ENCODE measurements at places on chromosomes 4 and X.

GRCh38 chr4:8176547-8177399 is 18.2 kb upstream of the ABLIM2 start:
- DNase-seq: peak; percentile 34

DNA sequence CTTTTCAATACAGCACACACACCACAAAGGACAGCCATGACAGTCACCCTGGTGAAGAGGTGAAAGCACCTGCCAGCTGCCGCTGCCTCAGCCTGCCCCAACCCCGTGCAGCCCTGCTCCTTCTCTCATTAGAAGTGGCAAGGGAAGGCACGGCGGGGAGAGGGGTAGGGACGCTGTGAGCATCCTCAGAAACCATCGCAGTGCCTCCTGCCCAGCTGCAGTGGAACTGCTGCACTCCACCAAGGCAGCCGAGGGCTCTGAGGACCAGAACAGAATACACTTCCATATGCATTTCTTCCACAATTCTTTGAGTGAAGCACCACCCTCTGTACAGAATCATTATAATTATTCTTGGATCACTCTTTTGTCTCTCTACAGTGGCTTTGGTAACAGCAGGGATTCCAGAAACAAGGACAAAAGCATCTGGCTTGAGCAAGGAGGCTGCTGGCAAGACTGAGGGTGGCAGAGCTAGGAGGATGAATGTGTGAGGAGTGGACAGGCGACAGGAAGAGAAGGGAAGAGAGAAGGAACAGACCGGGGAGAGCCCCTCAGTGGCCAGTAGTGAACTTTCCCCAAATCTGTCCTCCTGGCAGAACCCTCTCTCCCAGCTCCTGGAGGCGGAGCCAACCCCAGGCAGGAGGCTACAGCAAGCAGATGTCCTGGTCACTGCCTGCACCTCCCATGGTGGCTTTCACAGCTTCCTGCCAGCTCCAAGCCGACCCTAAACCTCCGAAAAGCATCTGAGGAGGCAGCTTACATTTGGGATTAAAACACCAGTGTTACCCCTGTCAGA is 73.2 kb downstream of the MTNR1A start:
- no peak for DNase-seq

DNA sequence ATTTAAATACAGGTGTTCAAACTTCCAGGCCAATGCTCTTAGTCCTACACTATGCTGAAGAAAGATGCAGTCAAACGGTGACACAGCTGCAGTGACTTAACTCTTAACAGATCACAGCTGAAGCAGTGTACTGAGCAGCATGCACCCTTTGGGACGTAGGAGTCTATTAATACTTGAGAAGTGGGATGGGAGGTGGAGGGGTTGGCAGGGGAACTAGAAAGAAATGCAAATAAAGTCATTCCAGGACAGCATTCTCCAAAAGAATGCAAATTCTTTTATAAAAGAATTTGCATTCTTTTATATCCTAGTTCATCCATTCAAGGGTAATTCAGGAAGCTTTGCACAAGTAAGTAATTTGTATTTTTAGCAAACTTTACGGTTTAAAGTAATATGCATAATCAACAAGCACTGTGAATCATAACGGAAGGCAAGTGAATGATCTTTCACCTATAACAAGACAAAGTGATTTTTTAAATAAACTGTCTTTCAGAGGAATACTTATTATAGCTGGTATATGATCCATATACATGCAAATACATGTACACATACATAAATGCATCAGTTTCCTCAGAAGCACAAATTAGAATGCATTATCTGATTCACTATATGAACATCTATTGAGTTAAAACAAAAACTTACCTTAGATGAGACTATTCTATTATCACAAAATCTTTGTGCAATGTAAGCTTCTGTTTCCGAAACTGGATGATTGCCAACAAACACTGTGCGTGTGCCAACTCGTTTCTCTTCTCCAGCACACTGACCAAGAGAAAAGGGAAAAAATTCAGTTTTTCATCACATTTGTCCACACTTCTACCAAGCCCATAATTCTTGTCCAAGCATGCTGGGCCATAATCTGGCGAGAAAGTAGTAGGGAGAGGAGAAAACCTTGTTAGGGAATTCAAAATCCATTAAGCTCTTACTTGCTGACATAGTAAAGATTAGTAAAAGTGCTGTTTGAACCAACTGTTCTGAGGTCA is 106.5 kb downstream of the ATP11C start:
- DNase-seq: no peak

GRCh38 chr4:185217408-185217975 is 8.1 kb downstream of the SNX25 start:
- DNase-seq: no peak

DNA sequence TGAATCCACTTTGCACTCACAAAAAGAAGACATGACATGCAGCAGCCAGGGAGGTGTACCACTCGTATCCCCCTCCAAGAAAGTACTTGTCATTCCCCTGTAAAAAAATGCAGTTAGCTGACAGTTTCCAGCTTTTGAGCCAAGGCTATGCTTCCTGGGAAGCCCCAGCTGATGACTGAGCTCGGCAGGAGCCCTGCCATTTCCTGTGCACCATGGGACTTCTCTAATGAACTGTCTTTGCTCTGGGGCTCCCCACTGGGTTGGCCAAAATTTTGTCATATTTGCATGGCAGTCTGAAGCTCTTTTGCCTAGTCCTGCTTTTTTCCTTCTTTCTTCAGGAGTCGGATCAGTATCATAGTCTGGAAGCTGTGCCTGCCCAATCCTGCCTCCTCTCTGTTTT is 104.5 kb upstream of the MAOA start:
- DNase-seq: peak; percentile 0

DNA sequence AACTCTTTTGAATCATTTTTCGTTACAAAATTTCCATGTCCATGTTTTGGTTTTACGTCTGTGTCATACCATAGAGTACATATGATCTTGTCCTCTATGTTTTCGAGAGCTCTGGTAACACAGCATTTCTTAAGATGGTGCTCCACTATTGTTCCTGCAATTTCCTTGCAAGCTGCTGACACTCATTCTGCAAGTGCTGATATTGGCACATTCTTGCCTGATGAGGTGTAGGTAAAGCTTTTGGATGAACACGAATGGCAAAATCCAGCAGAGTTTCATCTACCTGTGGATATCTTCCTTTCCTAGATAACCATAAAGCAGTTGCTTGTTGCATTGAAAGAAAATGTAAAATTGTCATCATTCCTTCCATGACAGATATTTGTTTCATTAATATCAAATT is 41.3 kb downstream of the MAGEB17 start:
- DNase-seq: peak; percentile 1

DNA sequence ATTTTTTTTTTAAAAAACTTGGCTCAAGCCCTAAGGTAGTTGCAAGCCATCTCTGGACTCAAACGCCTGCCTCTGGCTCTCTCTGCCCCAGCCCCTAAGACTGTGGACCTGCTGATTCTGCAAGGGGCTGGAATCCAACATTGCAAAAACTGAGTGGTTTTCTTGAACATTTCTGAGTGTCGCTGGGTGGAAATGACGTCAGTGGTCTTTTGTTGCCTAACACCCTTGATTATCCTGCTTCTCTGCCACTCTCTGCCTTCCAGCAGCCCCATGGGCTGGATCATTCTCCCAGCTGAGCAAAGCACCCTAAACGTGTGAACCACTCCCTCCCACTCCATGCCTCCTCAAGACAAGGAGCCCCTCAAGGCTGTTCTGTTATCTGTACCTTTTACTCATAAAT is 16.6 kb downstream of the BST1 start:
- DNase-seq: no peak

DNA sequence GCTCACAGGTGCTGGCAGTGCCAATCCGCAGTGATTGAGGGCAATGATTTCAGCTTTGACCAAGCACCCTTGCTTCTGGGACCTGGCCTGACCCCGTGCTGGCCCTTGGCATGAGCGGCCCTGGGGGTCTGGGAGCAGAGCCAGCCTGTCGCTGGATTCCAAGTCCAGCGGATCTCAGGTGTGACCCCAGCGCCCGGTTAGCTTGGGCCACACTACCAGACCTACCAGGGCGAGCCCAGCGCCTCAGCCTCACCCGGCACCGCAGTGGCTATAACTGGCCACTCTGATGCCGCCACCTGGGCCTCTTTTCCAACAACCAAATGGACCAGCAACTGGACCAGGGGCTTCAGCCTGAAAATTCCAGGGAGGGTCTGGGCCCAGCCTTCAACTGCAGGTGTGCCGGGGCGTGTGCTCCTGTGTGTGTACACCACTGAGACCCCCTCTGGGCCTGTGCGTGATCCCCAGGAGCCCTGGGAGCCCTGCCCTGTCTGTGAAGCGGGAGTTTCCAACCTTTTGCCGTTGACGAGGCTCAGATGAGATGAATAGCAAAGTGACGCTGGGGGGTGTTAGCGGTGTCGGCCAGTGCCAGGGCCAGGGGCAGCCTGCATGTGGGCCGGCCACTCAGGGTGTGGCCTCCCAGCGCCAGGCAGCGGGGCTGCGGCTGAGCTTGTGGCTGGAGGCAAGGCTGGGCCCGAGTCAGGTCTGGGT is 658 bp downstream of the SH3TC1 start:
- no peak for DNase-seq

- DNase-seq: peak; percentile 55
Measured at GRCh38 chrX:21985332-21985777, 44.8 kb downstream of the SMS start.

- DNase-seq: no peak
Measured at GRCh38 chr4:57410331-57411052, 300.3 kb upstream of the IGFBP7 start.

- peak; percentile 75 for DNase-seq
Measured at GRCh38 chr4:181971411-181971810, 271.8 kb upstream of the TENM3 start.

DNA sequence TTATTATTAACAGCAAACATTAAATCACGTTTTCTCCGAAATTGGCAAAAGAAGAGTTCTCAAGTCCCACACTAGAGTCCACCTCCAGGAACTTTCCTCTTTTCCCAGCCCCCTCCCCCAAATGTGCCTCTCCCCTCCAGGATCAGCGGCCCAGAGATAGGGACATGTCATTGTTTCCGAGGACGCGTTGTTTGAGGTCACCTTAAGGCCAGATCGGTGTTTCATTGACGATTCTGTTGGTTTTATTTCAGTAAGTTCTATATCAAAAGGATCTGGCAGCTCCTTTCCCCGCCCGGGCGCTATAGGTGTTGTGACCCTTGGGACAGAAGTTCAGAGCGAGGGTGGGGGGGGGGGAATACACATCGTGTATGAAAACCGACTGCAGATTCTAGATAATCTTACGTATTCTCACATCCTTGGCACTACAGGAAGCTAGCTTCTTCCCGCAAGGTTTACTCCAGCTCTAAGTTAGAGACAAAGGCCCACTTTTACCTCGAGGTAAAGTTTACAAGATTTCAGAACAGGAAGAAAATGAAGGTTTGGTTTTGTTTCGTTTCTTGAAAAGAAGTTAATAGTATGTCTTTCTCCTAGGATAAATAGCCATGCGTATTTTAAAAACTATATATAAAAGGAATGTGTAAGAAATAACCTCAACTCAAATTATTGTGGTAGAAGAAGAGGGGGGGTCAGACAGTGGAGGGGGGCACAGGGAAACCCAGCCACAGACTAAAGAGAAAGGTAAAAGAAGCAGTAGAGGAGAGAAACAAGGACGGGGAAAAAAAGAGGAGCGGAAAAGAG is 739 bp upstream of the MSX1 start:
- no peak for DNase-seq

- peak; percentile 68 for DNase-seq
Measured at GRCh38 chr4:5710961-5711478, at the start of gene EVC. Gene EVC (plus strand): TSS chr4:5711201. CDS start chr4:5711381, 180 bp downstream.

- DNase-seq: peak; percentile 10
Measured at GRCh38 chr4:112813790-112814189, 176.8 kb downstream of the LARP7 start.

GRCh38 chr4:100738196-100739165 is 220.7 kb upstream of the EMCN start:
- no peak for DNase-seq

DNA sequence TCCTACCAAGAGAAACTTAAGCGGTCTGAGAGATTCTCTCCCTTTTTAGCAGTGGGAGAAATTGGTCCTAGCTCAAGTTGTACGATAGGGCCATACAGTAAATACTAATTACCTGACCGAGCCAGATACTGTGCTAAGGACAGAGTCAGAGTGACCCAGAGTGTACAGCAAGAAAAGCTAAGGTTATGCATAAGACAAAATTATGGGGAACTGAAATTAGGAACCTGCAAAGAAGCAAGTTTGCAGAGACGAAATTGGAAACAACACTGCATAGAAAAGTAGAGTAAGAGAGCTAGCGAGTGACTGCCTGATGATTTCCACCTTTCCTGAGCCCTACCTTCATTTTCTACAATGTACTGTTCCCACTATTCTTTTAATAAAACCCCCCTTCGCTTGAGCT is 278.1 kb downstream of the NKX6-1 start:
- DNase-seq: no peak

- no peak for DNase-seq
Measured at GRCh38 chrX:2466876-2467656, 33.7 kb downstream of the DHRSX start.

DNA sequence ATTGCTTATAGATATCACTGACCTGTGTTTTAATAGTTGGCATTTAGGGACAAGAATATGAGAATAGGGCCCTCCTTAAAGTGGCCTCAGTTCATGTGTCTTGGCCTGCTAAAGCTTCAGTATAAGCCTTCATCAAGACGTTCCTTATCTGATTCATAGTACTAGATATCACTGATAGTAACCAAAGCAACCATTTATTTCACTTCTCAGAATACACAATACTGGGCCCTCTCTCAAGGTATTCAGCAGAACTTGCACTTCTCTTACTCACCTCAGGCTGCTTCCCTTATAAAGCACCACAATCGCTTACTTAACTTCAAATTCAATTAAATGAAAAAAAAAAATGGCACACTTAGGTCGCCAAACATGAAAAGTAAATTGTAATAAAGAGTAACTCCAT is 259.4 kb upstream of the PCDH7 start:
- no peak for DNase-seq

DNA sequence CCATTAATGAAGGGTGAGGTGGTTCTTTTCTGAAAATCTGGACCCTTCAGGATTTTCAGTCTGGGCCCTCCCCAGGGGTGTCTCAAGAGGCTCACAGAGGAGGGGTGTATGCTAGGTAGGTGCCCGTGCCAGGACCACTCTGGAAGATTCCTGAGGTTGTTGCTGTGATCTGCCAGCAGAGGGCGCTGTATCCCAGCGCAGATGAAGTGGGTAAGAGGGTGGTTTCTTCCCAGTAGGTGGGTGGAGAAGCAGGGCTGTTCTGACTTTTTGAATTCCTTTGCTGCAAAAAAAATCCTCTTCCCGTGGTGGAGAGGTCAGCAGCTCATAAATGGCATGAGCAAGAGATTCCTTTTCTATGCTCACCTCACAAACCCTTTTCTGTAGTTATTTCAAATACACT is 51.1 kb downstream of the SCML1 start:
- DNase-seq: peak; percentile 19

DNA sequence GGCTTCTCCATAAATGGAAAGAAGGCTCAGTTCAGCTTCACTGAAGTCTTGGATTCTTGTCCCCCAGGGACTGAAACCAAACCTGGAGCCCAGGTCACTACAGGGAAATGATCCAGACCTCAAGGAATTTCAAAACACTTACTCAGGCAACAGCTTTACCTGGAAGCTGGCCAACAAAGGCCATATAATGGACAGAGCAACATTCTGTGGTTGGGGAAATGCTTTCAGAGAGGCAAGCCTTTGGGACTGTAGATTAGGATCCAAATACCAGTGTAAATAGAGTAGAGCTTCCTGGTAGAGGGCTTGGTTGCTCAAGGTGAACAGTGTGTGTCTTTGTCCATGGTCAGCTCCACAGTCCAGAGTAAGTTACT is 57.0 kb upstream of the PROM1 start:
- DNase-seq: peak; percentile 99
